Hepatocyte (in vitro differentiated cells): ENCODE measurements at places on chromosomes 13 and 19. TPM values are rescaled to one million over a fixed set of nuclear protein-coding genes. Genes with fewer than 3 reads are reported as not detected.
A peak's percentile ranks its signal among the peaks of the same experiment; 100 is the strongest.

DNA sequence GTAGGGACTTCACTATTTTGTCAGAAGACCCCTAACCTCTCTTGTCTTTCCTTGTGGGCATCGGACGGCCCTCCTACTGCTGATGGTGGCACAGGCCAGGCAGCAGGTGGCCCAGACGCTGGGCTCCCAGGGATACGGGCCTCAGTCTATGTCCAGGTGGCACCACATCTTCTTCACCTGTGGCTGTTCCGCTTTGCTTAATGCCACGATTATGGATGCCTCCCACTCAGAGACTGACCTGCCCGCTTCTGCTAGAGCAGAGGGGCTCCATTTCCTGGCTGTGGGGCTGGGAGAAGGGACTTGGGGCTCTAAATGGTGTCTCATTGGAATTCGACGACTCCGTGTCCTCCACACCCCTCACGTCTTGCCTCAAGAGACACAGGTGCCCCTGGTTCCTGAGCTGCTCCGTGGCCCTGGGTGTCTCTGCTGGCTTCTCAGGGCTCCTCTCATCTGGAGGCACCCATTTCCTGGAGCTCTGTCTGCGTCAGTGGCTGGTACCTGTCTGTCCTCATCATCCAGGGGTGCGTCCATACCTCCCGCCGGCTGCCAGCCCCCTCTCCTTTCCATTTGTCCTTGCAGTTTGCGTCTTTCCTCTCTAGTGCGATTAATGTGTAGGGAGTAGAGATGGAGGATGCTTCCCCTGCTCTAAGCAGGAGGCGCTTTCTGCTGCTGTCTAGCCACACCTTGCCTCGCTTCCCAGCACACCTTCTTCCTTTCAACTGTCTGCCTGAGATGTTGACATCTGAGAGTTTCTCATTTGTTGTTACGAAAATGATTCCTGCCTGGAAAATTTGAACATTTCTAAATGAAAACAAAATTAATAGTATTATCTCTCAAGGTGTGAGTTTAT, 63.4 kb downstream of the TEX29 start:
- DNase-seq, result no peak

- no peak for DNase-seq
Observed at GRCh38 chr19:48768994-48769713, 13.8 kb downstream of the FGF21 start.

DNA sequence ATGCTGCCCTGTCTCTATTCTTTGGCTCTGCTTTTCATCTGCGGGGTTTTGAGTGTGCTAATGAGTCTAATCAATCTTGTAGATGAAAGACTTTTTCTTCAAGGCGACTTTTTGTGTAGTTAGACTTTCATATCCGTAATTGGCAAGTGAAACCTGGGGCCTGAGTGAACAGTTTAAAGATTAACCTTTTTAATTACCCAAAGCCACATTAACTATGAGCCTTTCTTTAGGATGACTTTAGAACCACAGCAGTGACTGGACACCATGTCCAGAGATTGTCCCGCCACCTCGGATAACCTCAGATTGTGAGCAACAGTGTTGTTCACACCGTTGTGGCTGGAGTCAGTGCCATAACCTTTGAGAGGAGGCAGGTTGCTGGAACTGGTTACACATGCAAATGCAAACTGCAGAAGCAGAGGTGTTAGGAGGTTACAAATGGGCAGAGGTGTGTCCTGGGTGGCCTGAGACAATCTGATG, 58.7 kb downstream of the SIAH3 start:
- DNase-seq, result peak; percentile 17

GRCh38 chr13:49494645-49495044, 1.1 kb upstream of the PHF11 start:
- no peak for DNase-seq

GRCh38 chr19:42301646-42302203, at the start of gene PRR19:
Gene PRR19, plus strand, starts transcription at chr19:42302132. Its CDS starts 7,453 bp downstream, at chr19:42309585.
- DNase-seq, result peak; percentile 57

Gene MYO16
- 0.23 and 2.6 TPM in 2 replicates for total RNA-seq

Gene ERICH6B
- not detected in 2 replicates for total RNA-seq

Gene ZNF606
- total RNA-seq, result 18.0 and 19.7 TPM in 2 replicates
